ENCODE measurements at places on chromosomes 6 and 20.

DNA sequence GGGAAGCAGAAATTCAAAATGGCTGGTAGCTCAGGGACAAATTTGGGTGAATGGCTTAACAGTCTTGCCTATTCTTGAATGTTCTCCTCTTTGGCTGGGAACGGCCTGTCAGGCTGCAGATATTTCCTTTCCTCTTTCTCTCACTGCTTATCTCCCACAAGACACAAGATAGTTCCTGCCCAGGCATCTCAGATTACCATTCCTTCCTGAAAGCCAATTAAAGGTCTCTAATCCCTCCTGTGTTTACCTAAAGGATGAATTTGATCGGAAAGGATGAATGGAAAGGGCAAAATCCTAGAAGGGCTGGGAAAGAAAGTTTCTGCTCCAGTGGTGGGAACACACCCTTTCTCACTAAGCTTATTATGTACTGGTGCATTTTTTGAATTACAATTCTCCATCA is 95.9 kb upstream of the JAG1 start:
- no peak for DNase-seq

- no peak for DNase-seq
Observed at GRCh38 chr6:70706491-70707123, 38.9 kb downstream of the SMAP1 start.

DNA sequence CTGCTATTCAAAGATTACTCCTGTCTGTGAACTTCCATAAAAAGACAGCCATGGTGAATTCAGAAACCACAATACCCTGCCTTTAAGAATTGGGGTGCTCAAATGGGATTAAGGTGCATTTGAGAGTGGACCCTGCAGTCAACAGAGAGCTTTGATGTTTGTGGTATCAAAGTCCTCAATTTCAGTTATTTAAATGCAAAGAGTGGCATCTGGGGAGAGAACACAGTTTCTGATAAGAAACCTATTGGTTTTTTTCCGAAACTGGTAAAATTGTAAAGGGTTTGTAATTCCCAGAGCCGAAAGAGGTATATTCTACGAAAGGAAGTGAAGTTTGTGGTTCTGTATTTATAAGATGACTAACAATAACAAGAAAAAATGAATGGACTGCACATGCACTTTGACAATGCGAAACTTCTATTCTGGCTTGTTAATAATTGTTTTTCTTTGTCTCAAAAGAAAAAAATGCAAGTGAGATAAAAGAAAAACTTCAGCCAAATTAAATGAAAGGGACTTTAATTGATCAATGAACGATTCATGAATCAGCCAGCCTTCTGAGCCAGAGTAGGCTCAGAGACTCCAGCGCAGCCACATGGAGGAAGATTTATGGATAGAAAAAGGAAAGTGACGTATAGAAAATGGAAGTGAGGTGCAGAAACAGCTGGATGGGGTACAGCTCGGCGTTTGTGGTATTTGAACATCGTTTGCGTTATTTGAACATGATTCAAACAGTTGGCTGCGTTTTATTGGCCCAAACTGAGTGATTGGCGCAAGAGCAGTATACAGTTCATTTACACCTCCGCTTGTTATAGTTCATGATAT is 70.5 kb upstream of the DUSP22 start:
- no peak for DNase-seq

GRCh38 chr6:13992417-13993055 is 67.8 kb downstream of the RNF182 start:
- no peak for DNase-seq

- no peak for DNase-seq
Observed at GRCh38 chr6:97978855-97979271, 695.8 kb upstream of the MMS22L start.
